ENCODE measurements at places on chromosomes 3 and 15.

- no peak for DNase-seq
Observed at GRCh38 chr15:70347321-70348225, 249.9 kb upstream of the TLE3 start.

- no peak for DNase-seq
Observed at GRCh38 chr15:85141726-85142125, 160.1 kb downstream of the PDE8A start.

GRCh38 chr3:169699536-169700050 lies 36.1 kb upstream of the MECOM start:
- no peak for DNase-seq

- no peak for DNase-seq
Observed at GRCh38 chr15:79073336-79073735, 17.2 kb downstream of the RASGRF1 start.

- DNase-seq: no peak
Observed at GRCh38 chr15:57443486-57443885, 67.2 kb downstream of the CGNL1 start.

Data from stimulated activated CD4-positive, alpha-beta T cell treated with anti-CD3 and anti-CD28 coated beads, TNF-alpha, amount 100 ng/mL, for 1 hour (primary cell).